Activated T-cell treated with anti-CD3 and anti-CD28 coated beads for 48 hours (primary cell): ENCODE measurements at places on chromosomes 2 and 18.

DNA sequence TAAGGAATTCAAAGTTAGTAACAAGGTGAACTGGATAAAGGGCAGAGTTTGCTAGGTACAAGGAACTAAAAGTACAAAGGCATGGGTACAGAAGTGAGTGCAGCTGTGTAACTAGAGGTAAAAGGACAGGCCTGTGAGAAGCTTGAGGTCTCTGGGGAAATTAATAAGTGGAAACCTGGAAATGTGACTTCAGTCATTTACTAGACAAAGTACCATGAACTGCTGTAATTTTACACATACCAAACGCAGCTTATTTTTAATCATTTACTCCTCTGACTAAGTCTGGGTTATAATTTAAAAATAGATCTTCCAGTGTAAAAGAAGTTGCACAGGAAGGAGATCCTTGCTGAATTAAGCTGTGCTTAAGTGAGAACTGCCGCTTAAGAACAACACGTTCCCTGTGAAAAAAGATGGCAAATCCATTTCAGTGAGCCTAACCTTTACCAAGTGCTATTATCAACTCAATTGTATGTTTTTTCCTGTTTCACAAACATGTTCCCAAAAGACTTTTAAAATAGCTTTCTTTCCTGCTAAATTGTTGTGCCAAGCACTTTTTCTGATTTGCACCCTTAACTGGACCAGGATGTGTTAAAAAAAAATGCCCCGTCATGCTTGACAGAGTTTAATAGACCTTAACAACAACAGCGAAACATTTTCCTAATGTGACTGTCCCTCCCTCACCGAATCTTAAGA is 44.3 kb downstream of the CALCRL start:
- DNase-seq, result no peak

DNA sequence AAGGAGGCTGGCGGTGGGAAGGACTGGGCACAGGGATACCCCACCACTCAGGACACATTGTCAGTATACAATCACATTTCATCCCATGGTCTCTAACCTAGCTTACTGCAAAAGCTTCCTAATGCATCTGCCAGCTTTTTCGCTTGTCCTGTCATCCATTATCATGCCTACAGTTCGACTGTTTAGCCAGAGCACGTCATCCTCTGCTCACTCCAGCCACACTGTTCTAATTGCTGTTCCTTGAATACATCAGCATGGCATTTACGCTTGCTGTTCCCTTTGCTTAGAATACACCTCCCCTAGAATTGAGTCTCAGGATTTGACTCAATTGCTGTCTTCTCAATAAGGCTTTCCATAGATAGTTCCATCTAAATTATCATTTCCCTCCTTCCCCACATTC is 166.3 kb downstream of the CCDC148 start:
- no peak for DNase-seq

- no peak for DNase-seq
Measured at GRCh38 chr2:50026236-50026635, 871.9 kb upstream of the FSHR start.

GRCh38 chr2:78145997-78146722 is 624.0 kb upstream of the LRRTM4 start:
- no peak for DNase-seq

- DNase-seq, result no peak
Measured at GRCh38 chr2:19728125-19728524, 173.7 kb downstream of the TTC32 start.

GRCh38 chr2:197052356-197052755 is 125.8 kb upstream of the PGAP1 start:
- DNase-seq, result no peak

DNA sequence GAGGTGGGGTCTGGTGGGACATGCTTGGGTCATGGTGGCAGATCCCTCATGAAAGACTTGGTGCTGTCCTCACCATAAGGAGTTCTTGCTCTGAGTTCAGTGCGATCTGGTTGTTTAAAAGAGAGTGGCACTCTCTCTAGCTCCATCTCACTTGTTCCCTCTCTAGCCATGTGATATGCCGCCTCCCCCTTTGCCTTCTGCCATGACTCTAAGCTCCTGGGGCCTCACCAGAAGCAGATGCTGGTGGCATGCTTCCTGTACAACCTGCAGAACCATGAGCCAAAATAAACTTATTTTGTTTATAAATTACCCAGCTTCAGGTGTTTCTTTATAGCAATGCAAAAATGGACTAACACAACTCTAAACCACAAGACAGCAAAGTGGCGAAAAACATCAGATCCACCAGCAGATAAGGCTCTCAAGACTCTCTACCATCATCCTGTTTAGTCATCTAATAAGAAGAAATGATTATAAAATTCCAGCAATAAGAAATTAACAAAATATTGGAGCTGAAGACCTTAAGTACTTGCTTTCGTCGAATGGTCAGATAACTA is 75.5 kb downstream of the OLA1 start:
- no peak for DNase-seq

DNA sequence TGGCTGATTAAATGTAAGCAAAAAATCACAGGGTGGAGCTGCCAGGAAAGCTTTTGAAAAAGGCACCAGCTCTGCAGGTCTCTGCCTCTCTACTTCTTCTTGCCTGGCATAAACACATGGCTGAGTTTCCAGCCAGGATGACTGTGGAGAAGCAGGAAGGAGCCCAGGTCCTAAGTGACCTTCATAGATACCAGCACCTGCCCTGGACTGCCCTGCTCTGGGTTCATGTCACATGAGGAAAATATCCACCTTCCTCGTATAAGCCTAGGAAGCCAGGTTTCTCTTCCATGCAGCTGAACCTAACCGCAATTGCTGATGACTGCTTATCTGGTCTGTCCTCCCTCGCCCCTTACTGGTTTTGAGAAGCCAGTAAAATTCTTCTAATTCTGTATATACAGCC is 47.8 kb upstream of the CREB1 start:
- DNase-seq, result no peak
